Bronchial smooth muscle cell (primary cell): ENCODE measurements at places on chromosomes 2 and 18. TPM values are rescaled to one million over a fixed set of nuclear protein-coding genes. Genes with fewer than 3 reads are reported as not detected.

The CROCC2 gene
- total RNA-seq = 0.26 and 0.63 TPM in 2 replicates

The LCLAT1 gene
- 7.7 and 8.1 TPM in 2 replicates for total RNA-seq

The TUBA4A gene
- 9.4 and 17.8 TPM in 2 replicates for total RNA-seq

The TNS1 gene
- 68.1 and 88.8 TPM in 2 replicates for total RNA-seq

The ARHGEF33 gene
- total RNA-seq = 0.43 and 0.47 TPM in 2 replicates

The LYPD1 gene
- total RNA-seq = 0.26 and 1.7 TPM in 2 replicates

The ITM2C gene
- total RNA-seq = 87.8 and 144 TPM in 2 replicates

The DLX1 gene
- total RNA-seq = 1.4 TPM in 2 replicates

The CD226 gene
- total RNA-seq = 0.16 and 0.34 TPM in 2 replicates

The GREB1L gene
- 0.16 TPM in 1 of 2 replicates, not detected in the other for total RNA-seq

The FAM237A gene
- total RNA-seq = not detected in 2 replicates

The SLC38A11 gene
- total RNA-seq = 0.09 and 0.47 TPM in 2 replicates

The IL36A gene
- total RNA-seq = not detected in 2 replicates

The COL4A3 gene
- under 0.01 and 0.43 TPM in 2 replicates for total RNA-seq

The BMP10 gene
- not detected in 2 replicates for total RNA-seq

The C2orf80 gene
- not detected in 2 replicates for total RNA-seq

The USP37 gene
- total RNA-seq = 3.8 and 6.6 TPM in 2 replicates

The PDCD1 gene
- not detected in 2 replicates for total RNA-seq

The KIF3C gene
- 10.2 and 13.2 TPM in 2 replicates for total RNA-seq

The DQX1 gene
- 0.16 TPM in 1 of 2 replicates, not detected in the other for total RNA-seq

The KCNIP3 gene
- total RNA-seq = 1.4 and 1.6 TPM in 2 replicates

The HOXD10 gene
- total RNA-seq = not detected in 2 replicates

The TTC32 gene
- 5.9 and 8.5 TPM in 2 replicates for total RNA-seq
